ENCODE measurements at places on chromosomes 16 and 17.
A peak's percentile ranks its signal among the peaks of the same experiment; 100 is the strongest.

DNA sequence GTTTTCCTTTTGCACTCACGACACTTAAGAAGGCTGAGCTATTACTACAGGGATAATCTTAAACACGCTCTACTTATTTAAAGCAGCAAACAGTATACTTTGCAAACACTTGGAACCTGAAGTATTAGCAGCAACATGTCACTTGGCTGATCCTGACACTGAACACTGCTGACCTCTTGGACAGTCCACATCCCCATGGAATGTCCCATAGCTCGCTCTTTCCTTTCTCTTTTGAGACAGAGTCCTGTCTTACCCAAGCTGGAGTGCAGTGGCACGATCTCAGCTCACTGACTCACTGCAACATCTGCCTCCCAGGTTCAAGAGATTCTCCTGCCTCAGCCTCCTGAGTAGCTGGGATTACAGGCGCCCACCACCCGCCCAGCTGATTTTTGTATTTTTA, 26.4 kb downstream of the SMYD4 start:
- ATAC-seq: no peak

GRCh38 chr16:554640-555365, 5.4 kb upstream of the PRR35 start:
- no peak for ATAC-seq

GRCh38 chr16:31377210-31377903, 15.8 kb upstream of the ITGAD start:
- ATAC-seq: no peak

GRCh38 chr17:19004421-19005136, at the start of gene FAM83G:
Gene FAM83G, minus strand, starts transcription at chr17:19004764. Its CDS starts 723 bp downstream, at chr17:19004041.
- ATAC-seq: peak; percentile 89

GRCh38 chr16:57815987-57816745, 13.9 kb upstream of the KIFC3 start:
- peak; percentile 97 for ATAC-seq

- ATAC-seq: no peak
These were observed 5.8 kb downstream of the FBXO47 start for GRCh38 chr17:38961413-38961812.

DNA sequence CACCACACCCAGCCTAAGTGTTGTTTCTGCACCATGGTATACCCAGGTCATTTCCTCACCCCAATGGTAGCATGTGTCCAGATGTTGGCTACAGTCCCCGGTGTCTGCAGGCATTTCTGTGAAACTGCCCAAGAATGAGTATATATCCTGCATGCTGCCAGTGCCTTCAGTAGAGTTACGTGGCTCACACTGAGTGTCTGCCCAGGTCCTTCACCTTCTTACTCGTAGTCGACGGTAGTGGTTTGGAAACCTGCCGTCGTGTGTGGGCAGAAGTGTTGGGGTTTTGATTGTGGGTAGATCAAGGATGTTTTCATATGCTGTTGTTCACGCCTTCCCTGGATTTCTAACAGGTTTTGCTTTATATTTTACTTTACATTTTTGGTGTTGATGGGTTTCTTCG, 16.8 kb downstream of the TCF25 start:
- ATAC-seq: peak; percentile 96

- ATAC-seq: peak; percentile 29
These were observed 12.0 kb downstream of the PRR11 start for GRCh38 chr17:59167571-59168001.

DNA sequence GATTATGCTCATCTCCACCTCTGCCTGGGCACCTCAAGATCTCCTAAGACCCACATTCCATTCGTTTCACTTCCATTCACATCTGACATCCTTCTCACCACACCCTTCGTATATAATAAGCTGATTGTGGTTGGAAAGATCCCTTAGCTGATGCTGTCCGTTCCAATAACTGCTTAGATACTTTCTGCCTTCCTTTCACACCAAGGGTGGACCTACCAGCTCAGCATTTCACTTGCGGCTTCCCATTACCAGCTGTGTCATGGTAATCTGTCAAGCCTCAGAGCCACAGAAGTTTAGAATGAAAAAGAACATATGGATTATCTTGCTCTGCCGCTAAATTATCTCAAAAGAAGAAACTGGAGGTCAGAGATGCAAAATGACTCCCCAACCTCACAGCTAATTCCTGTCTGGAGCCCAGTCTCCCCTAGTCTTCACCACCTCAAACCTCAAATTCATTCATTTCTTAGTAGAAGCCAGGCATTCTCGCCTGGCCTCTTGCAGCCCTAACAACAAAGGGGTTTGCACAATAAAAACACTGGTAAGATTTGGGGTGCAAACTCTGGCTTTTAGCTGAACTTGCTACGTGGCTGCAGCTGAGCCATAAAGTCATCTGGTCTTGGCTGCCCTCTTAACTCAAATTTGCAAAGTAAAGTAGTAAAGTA, 182.8 kb upstream of the HS3ST3A1 start:
- no peak for ATAC-seq

DNA sequence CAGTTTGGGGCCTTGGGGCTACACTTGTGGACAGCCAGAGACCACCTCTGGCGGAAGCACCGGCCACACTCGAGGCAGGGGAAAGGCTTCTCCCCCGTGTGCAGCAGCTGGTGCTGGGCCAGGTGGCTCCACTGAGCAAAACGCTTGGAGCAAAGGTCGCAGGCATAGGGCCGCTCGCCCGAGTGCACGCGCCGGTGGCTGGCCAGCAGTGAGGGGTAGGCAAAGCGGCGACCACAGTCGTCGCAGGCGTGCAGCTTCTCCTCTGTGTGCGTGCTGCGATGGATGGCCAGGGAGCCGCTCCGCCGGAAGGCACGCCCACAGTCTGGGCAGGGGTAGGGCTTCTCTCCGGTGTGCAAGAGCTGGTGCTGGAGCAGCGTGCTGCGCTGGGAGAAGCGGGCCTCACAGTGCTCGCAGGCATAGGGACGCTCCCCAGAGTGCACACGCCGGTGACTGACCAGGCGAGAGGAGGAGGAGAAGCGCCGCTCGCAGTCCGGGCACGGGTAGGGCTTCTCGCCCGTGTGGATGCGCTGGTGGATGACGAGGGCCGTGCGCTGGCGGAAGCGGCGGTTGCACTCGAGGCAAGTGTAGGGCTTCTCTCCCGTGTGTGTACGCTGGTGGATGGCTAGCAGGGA, 5.8 kb downstream of the ZNF689 start:
- ATAC-seq: no peak

GRCh38 chr17:29596811-29597210, 3.9 kb downstream of the ANKRD13B start:
- no peak for ATAC-seq

- ATAC-seq: no peak
These were observed 2.8 kb downstream of the XYLT2 start for GRCh38 chr17:50348522-50349242.

- no peak for ATAC-seq
These were observed 84.8 kb upstream of the TNRC6C start for GRCh38 chr17:77873500-77874302.

- no peak for ATAC-seq
These were observed 7.2 kb upstream of the METTL9 start for GRCh38 chr16:21592191-21592590.

DNA sequence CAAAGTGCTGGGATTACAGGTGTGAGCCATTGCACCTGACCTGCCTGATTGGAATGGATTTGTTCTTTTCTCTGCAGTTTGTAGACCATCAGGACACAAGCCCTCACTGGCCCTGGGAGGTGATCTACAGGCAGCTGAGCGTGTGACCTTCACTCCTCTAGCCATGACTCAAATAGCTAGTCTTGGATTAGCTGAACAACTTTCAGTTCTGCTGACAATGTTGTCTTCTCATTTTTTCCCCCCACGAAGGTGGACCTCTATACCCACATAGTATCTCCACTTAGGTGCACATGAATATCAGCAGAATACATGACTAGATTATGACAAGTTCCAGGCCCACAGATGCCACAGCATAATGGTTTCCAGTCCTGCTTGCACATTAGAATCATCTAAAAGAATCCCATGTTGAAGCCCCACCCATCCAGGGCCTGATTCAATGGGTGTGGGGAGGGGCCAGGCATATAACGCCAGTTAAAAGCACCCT, 36.8 kb downstream of the HS3ST3B1 start:
- peak; percentile 93 for ATAC-seq

DNA sequence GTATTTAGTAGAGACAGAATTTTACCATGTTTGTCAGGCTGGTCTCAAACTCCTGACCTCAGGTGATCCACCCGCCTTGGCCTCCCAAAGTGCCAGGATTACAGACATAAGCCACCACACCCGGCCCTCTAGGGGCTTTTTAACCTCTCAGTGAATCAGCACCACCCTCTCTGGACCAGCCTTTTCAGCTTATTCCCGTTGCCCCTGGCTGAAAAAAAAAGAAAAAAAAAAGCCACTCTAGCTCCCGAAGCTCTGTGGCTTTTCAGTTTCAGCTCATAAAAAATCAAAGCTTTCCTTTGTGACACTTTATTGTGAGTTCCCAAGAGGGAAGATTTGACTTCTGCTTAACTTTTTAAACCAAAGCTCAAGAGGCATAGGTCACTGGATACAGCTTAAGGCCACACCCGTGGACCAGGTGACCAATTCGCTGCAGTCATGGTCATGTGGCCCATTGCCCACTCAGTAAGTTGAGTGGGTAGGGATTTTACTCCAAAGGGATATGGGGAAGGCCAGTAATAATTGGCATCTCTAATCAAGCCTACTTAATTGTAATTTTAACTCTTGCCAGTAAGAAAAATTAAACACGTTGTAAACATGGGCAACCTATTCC, 46.6 kb upstream of the MED13 start:
- ATAC-seq: no peak

All from activated T-helper 17 cell treated with anti-CD3 and anti-CD28 coated beads, Interleukin-2, amount 50 U/mL, for 72 hours (primary cell).